ENCODE measurements at places on chromosomes 4 and X. TPM values are rescaled to one million over a fixed set of nuclear protein-coding genes. Genes with fewer than 3 reads are reported as not detected.

The FAM241A gene
- total RNA-seq = 7.5 TPM

The EMCN gene
- total RNA-seq = 65.6 TPM

The NAP1L2 gene
- 4.2 TPM for total RNA-seq

The FHDC1 gene
- 0.35 TPM for total RNA-seq

The EXOC1L gene
- not detected for total RNA-seq

GRCh38 chr4:2871911-2872310 lies 28.3 kb downstream of the ADD1 start:
- DNase-seq = no peak

DNA sequence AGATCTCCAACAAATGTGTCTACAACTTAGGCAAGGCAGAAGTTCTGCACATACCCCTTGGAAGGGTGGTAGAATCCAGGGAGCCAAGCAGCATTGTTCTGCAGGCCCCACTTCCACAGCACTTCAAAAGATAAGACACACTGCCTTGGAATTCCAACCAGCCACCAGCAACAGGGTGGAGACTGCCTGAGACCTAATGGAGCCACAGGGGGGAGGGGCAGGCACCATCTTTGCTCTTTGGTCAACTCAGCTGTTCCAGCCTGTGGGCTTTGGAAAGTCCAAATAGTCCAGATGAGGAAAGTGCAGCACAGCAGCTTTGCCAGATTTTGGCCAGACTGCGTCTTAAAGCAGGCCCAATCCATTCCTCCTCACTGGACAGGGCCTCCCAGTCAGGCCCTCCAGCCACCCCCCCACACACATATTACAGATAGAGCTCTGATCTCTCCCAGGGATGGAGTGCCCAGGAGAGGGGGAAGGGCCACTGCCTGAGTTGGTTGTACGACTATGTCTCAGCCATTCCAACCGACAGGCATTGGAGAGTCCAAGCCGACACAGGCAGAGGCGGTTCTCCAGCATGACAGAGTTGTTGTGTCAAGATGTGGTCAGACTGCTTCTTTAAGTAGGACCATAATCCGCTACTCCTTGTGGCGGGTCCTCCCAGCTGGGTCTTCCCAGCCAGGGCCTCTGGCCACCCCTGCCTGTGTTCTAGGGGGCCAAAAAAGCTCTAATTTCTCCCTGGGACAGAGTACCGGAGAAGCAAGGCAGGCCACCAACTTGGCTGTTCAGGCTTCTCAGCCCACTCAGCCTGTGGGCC lies 42.5 kb upstream of the ANTXR2 start:
- DNase-seq = no peak

GRCh38 chr4:27000122-27000521 lies 139.5 kb downstream of the STIM2 start:
- DNase-seq = no peak

- DNase-seq = no peak
These were observed 5.6 kb upstream of the AMOT start for GRCh38 chrX:112846187-112846586.

DNA sequence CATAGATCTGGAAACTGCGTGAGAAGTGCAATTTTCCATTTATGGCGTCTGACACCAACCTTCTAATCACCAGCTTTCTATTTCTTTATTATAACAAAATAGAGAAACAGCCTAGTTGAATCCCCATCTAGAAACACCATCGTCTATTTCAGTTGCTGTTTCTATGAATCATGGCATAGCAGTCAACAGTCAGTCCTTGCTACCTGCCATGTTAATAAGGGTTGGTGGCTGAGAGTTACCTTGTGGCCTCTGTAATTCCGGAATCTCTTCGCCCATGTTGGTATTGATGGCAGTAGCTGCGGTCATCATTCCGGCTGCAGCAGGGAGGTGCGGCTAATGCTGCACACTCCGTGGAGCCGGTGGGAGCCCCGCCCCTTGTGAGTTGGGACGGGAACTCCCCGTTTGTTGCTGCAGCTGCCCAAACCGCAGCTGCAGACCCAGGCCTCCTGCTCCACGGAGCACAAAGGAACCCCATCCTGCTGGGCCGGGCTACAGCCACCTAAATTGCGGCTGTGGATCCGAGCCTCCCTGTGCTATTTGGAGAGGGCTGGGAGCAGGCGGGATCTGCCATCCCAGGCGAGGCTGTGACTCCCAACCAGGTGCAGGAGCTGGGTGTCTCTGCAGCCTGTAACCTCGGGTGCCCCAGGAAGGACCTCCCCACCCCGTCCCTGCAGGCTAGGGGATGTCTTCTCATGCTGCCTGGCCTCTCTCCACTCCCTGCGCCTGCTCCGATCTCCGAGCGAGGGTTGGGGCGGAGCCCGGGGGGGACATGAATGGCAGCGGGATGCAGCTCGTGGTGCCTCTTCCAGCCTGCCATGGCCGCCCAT lies 115.4 kb upstream of the STK26 start:
- DNase-seq = no peak

DNA sequence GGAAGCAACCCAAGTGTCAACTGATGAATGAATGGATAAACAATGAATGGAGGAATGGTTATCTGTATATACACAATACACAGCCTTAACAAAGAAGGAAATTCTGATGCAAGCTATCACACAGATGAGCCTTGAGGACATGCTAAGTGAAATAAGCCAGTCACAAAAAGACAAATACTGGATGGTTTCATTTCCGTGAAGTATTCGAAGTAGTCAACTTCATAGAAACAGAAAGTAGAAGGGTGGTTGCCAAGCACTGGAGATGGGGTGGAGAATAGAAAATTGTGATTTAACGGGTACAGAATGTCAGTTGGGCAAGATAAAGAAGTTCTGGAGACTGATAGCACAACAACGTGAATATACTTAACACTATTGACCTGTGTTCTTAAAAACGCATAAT lies 28.2 kb downstream of the CENPU start:
- no peak for DNase-seq

DNA sequence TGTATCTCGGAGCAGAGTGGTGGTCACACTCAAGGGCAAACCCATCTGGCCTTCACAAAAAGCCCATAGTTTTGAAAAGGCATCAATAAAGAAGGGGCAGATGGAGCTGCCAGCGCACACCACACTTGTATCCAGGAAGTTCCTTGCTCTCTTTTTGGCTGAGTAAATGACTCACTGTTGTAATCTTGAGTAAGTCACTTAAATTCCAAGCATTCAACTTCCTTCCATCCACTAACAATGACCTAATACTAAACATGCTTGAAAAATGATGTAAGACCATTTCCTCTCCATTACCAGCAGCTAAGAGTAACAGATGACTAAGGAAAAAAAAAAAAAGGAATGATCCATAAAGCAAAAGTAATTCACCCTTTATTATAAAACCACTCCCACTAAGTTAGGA lies 32.4 kb upstream of the MYOZ2 start:
- DNase-seq = no peak

- no peak for DNase-seq
These were observed 108.3 kb upstream of the RBPJ start for GRCh38 chr4:26212528-26212927.

- DNase-seq = no peak
These were observed 75.3 kb downstream of the DCUN1D4 start for GRCh38 chr4:51918251-51918650.

Data from thoracic aorta (tissue), 2 donors.